ENCODE measurements at places on chromosomes 2 and 18.
A peak's percentile ranks its signal among the peaks of the same experiment; 100 is the strongest.

DNA sequence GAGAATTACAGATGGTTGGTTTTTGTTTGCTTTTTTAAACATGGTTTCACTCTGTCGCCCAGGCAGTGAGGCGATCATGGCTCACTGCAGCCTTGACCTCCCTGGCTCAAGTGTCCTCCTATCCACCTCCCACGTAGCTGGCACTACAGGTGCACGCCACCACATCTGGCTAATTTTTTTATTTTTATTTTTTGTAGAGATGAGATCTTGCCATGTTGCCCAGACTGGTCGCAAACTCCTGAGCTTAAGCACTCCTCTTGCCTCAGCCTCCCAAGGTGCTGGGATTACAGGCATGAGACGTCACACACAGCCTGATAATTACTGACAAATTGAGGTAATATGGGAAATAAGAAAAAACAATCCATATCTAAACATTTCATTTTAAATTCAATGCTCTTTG, 110.5 kb upstream of the ZSWIM2 start:
- no peak for DNase-seq

- DNase-seq = no peak
Measured at GRCh38 chr2:10551496-10551895, 103.4 kb upstream of the ODC1 start.

- DNase-seq = no peak
Measured at GRCh38 chr18:44725300-44726058, 44.8 kb downstream of the SETBP1 start.

GRCh38 chr2:38037757-38038621, 38.0 kb downstream of the CYP1B1 start:
- no peak for DNase-seq

- DNase-seq = no peak
Measured at GRCh38 chr2:45889053-45889452, 237.6 kb downstream of the PRKCE start.

DNA sequence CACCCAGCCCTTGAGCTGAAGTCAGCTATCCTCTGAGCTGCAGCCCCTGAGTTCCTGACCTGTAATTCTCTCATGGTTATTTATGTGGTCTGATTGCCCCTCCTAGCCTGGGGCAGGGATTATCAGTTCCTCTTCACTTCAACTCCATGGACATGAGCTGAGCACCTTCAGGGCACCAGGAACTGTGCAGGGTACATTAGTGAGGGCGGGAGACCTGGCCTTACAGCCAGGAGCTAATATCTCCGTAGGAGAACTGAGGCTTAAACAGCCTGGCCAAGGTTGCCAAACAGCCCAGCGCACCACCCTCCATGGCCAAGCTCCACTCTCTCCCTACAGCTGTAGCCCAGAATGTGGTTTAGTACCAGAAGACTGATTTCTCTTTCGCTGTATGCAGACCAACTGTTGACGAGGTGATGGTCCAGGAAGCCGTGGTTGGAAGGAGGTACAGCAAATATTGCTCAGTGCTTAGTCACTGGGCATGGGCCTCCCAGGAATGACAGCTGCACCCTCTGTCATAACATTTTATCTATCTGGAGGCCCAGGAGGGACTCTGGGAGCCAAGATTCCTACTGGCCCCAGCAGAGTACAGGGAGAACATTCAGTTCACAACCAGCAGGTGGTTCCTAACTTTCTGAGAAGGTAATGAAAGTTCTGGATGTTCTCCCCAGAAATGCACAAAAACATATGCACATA, 228.7 kb upstream of the SIX2 start:
- peak; percentile 99 for DNase-seq

GRCh38 chr2:97935719-97936161, 60.0 kb downstream of the TMEM131 start:
- DNase-seq = peak; percentile 57

GRCh38 chr2:28956415-28956826, 24.7 kb upstream of the TOGARAM2 start:
- DNase-seq = peak; percentile 11

- DNase-seq = no peak
Measured at GRCh38 chr2:233503947-233504637, 62.5 kb downstream of the USP40 start.

- no peak for DNase-seq
Measured at GRCh38 chr2:235923859-235924674, 244.1 kb downstream of the GBX2 start.

GRCh38 chr2:201965550-201965949, 68.1 kb upstream of the FZD7 start:
- no peak for DNase-seq

DNA sequence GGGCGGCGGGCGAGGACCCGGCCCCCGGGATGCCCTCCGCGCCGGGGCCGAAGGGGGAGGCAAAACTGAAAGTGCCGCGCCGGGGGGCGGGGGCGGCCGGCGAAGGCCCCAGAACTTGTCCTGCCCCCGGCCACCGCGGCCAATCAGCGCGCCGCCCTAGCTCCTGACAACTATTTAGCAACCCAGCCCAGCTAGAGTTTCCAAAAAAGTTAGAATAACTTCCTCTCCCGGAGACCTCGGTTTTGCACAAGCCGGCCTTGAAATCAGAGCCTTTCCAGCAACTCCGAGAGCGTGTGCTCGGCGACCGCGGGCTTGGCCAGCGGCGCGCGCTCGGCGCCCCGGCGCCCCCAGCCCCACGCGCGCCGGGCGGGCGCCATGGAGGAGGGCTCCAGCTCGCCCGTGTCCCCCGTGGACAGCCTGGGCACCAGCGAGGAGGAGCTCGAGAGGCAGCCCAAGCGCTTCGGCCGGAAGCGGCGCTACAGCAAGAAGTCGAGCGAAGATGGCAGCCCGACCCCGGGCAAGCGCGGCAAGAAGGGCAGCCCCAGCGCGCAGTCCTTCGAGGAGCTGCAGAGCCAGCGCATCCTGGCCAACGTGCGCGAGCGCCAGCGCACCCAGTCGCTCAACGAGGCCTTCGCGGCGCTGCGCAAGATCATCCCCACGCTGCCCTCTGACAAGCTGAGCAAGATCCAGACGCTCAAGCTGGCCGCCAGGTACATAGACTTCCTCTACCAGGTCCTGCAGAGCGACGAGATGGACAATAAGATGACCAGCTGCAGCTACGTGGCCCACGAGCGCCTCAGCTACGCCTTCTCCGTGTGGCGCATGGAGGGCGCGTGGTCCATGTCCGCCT, at the start of gene TWIST2:
TSS of gene TWIST2 (plus strand) at position 245 of the 850 bp plus-strand sequence. CDS start at position 376, 131 bp downstream.
- DNase-seq = peak; percentile 93
